ENCODE measurements at places on chromosomes 16 and 17. TPM values are rescaled to one million over a fixed set of nuclear protein-coding genes. Genes with fewer than 3 reads are reported as not detected.

Gene ABI3
- polyA plus RNA-seq = 6.5 TPM

DNA sequence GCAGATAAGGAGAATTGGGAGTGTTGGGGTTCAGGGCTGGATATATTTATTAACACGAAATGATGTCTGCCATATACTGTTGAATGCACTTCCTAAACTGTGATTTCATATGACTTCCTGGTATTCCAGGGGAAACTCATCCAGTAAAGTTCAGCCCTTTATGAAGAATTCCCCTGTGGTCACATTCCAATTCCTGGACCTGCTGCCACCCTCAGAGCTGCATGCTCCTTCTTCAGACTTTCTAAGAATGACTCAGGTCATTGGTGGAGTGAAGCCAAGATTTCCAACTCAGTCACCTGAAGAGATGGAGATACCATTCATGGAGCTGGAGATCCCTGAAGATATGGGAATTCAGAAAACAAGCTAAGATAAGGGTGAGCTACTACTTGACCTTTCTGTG, 114.2 kb upstream of the TMEM97 start:
- no peak for DNase-seq

GRCh38 chr17:1170739-1171138, 9.0 kb downstream of the ABR start:
- DNase-seq = no peak

- no peak for DNase-seq
Measured at GRCh38 chr17:1843947-1844346, 14.1 kb downstream of the RPA1 start.

DNA sequence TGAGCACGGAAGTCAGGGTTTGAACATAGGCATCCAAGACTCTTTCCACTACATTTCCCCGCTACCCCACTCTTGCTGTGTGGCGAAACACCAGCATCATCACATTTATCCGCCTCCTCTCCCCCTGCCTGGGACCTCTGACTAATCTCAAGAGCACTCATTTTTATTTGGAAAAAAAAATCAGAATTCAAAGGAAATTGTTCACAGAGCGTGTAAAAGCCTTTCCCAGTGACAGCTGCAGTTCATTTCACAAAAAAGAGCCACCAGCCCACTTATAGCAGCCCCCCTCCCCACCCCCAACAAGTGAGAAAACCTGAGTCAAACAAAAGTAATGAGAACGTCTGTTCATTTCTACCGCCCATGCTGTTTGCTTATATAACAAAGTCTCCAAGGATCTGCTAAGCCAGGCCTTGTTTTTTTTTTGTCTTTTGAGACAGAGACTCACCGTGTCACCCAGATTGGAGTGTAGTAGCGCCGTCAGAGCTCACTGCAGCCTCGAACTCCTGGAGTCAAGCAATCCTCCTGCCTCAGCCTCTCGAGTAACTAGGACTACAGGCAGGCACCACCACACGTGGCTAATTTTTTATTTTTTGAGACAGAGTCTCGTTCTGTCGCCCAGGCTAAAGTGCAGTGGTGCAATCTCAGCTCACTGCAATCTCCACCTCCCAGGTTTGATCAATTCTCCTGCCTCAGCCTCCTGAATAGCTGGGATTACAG, 48.3 kb upstream of the HAPSTR1 start:
- DNase-seq = no peak

DNA sequence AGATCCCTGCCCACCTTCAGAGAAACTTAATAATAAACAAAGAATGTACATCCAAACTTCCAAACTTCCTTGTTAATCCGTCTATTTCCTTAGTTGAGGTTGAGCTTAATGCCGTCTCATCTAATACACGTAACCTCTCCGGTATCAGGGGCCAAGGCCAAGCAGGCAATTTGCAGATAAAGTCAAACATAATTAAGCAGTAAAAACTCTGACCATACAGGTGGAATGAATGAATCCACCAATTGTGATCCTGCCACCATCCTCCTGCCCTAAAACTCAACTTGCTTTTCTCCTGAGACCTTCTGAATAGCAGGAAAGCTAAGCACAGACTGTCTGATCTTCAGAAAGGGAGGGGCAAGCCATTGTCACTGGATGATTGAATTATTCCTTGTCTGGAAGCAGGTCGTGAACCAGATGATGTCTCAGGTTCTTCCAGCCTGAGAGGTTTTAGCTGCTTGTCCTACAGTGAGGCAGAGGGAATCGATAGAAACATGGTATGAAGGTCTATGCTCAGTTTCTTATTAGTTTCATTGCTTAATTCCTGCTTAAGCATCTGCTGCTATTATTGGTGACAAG, 1111.8 kb upstream of the EEF2KMT start:
- no peak for DNase-seq

GRCh38 chr17:79420318-79421243, 190.3 kb downstream of the RBFOX3 start:
- no peak for DNase-seq

DNA sequence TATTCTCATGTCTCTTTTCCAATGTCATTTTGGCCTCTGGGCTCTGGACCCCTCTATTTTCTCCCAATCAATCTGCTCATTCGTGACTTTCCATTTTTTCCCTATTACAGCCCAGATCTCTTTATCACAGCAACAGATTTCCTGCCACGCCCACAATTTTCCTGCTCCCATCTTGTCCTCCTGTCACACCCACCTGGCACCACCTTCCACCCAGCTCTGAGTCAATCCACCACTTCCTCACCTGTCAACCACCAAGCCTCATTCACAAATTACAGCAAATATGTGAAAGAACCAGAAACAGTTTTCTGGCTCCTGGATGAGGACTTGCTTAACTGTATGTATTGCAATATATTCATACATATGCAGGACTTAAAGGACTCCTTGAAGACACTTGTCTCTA, 311.3 kb downstream of the GRIN2A start:
- DNase-seq = no peak

DNA sequence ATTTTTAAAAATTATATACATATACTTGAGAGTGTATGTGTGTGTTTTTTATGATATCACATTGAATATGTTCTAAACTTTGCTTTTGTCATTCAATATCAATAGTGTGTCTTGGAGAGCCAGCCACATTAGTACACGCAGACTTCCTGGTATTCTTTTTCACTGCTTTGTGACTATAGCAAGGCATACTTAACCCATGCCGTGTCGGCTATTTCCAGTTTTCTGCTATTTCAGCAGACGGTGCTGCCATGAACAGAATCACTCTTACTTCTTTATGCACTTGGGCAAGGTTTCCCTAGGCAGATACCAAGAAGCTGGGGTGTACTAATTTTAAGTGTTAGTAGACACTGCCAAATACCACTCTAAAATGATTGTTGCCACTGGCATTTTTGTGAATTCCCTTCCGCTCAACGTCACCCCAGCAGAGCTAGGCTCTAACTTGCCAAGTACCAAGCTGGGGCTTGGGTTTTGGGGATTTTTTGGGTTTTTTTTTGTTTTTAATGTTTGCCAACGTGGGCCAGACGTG, 134.9 kb downstream of the SOCS1 start:
- DNase-seq = no peak

DNA sequence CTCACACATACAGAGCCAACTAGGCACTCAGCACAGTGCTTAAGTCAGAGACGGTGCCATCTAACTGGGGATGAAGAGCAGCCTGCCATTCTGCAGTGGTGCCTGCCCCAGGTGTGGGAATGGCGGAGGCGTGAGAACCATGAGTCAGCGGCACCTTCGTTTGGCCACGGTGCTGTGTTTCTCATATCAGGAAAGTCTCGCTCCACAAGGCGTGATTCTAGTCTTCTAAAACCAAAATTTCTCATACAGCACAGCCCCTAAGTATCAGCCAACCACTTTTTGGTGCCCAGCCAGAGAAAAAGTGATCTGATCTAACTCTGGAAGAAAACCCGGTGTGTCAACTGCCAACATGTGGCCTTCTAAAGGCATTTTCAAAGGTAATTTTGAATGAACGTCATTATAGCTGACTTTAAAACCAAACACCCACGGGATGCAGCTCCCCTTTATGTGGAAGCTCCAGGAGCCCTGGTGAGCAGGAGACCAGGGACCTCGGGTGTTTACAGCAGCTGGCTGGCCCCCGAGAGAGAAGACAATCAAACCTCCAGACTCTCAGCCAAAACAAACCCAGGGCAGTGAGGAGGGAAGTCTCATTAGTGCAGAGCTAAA, 54.6 kb downstream of the ABCC12 start:
- DNase-seq = no peak

DNA sequence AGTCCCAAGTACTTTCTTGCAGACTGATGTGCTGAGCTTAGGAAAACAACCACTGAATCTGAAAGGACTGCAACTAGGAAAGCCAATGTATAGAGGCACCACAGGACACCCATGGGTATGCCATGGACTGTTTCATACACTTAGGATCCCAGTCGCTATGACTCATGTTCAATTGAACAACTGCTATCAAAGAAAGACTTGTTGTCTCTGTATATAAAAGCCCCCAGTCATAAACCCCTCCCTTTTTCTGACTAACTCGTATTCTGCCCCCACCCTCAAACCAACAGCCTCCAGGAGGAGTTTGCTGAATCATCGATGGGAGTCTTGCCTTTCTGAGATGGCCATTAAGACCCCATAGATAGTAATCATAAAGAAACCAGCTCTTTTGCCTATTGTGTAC, 205.4 kb downstream of the ANKFN1 start:
- DNase-seq = no peak

GRCh38 chr16:67372664-67373063, 20.6 kb downstream of the TPPP3 start:
- DNase-seq = no peak

Data from right renal pelvis (tissue), 4 donors.